Mucosa of descending colon (tissue), 3 donors: ENCODE measurements at places on chromosomes 16 and 17. TPM values are rescaled to one million over a fixed set of nuclear protein-coding genes. Genes with fewer than 3 reads are reported as not detected.

DNA sequence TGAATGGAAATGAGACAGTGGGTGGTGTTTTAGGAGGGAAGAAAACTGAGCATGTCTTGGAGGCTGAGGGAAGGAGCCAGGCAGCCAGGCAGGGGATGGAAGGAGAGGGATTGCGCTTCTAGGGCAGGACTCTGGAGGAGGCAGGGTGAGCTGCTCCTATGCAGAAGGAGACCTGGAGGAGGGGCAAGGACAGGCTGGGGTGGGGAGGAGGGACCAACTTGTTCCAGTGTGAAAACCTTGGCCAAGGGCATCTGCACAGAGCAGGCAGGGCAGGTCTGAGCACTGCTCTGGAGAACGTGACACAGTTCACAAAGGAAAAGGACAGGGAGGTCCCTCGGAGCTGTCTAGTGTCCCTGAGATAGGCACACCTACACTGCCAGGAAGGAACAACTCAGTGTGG, 5.5 kb downstream of the GALK1 start:
- DNase-seq = no peak

GRCh38 chr17:13750816-13751793, 149.4 kb upstream of the HS3ST3A1 start:
- peak; percentile 4 for DNase-seq

Gene LGALS9B
- total RNA-seq = 14.3 TPM

DNA sequence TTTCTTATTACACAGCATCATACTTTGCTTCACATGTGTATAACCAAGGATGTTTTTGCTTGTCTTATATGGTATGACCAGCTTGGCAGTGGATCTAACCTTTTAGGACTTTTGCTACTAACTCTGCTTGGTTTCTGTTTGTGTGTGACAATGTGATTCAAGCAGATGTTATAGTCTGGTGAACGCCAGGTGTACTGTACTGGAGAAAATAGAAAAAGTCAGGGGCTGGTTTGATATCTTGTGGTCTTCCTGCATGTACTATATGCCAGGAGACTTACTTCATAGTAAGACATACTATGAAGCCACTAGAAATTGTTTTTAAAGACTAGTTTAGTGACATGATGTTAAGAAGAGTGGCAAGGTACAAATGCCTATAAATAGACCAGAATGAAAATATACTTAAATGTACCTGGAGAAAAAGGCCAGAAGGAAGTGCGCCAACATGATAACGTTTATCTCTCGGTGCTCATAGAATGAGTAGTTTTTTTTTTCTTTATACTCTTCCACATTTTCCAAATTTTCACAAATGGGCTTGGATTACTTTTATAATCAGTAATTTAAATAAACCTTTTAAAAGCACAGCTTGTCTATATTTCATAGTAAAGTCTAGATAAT, 112.3 kb downstream of the PRKCA start:
- DNase-seq = no peak

- DNase-seq = peak; percentile 21
Measured at GRCh38 chr16:46976550-46976949, 3.1 kb upstream of the DNAJA2 start.

DNA sequence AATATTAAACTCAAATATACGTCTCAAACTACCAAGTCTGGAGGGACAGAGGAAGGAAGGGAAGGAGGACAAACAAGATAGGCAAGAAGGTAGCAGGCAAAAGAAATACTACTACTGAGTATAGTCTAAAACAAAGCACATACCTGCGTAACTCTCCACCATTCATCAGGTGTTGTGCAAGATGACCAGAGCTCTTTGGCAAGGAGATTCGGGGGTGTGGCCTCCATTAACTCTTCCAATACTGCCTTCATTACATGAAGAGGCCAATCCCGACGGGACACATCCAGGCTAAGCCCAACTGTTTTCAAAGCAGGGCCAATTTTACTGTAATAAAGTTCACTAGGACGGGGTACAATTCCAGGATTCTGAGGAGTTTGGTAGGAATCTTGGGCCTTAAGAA, 38.2 kb upstream of the ARL6IP1 start:
- no peak for DNase-seq

GRCh38 chr17:82866590-82867191, 26.9 kb upstream of the ZNF750 start:
- DNase-seq = peak; percentile 51

- DNase-seq = no peak
Measured at GRCh38 chr17:6257336-6257735, 177.6 kb downstream of the AIPL1 start.

- peak; percentile 77 for DNase-seq
Measured at GRCh38 chr17:45228763-45229539, 7.3 kb downstream of the FMNL1 start.

Gene MT1M
- 23.3 TPM for total RNA-seq
